RWPE2 (cell line): ENCODE measurements at places on chromosomes 12 and 14.

DNA sequence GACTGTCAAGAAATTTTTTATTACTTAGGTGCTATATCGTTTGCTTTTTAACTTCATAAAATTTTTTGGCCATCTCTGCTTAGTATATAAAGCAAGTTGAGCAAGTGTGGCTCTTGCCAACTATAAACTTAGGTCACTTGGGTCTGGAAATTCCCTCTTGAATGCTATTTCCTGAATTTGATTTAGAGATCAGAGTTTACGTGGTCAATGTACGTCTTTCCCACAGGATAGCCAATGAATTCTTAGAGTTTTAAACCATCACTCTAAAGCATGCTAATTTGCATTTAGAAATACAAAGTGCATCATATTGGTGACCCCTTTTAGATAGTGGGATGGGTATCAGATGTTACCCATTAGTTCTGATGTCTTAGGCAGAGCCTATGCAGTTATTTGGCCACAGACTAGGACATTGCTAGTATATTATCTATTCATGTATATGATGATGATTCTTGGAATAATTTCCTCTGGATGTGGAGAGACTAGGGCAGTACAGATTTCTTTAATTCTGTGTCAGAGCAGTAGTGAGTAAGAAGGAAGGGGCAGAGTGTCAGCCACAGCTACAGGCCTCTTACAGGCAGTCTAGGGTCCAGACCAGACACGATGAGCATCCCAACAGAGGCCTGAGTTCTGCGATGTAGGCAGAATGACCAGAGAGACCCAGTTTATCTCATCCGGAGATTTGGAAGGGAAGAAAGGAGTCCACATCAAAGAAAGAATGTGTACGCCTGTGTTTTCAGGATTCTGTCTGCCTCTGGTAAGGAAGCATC lies 30.3 kb downstream of the SCN8A start:
- no peak for DNase-seq

GRCh38 chr12:26803552-26803951 lies 29.4 kb downstream of the ITPR2 start:
- DNase-seq, result no peak

- DNase-seq, result no peak
These were observed 38.1 kb upstream of the LRTM2 start for GRCh38 chr12:1782215-1782614.

DNA sequence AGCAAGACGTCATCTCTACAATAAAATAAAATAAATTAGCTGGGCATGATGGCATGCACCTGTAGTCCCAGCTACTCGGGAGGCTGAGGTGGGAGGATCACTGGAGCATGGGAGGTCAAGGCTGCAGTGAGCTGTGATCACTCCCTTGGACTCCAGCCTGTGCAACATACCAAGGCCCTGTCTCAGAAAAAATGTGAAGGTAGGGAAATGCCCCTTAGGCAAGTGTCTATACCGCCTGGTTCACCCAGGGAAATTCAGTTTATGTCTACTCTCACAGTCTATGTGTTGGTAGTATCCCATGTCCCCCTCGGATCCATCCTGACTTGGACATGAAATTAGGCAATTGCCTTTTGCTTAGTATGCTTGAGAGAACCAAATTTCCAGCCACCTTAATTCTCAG lies 88.4 kb upstream of the TMEM132C start:
- no peak for DNase-seq

GRCh38 chr12:69834576-69834975 lies 9.5 kb downstream of the MYRFL start:
- DNase-seq, result no peak

- DNase-seq, result no peak
These were observed 32.3 kb downstream of the BHLHE41 start for GRCh38 chr12:26092346-26093105.

- no peak for DNase-seq
These were observed 46.8 kb upstream of the GPATCH2L start for GRCh38 chr14:76104802-76105355.
